ENCODE measurements at places on chromosomes 5 and 9. TPM values are rescaled to one million over a fixed set of nuclear protein-coding genes. Genes with fewer than 3 reads are reported as not detected.

The KCNV2 gene
- total RNA-seq = not detected

The APBA1 gene
- total RNA-seq = 0.26 TPM

The SPATA31D4 gene
- total RNA-seq = not detected

The GABBR2 gene
- not detected for total RNA-seq

The PCDHGA4 gene
- total RNA-seq = 0.12 TPM

The SPATA31C1 gene
- not detected for total RNA-seq

- DNase-seq = no peak
These were observed 200.4 kb downstream of the MED10 start for GRCh38 chr5:6177926-6178325.

- DNase-seq = no peak
These were observed 153.3 kb downstream of the CDH10 start for GRCh38 chr5:24491490-24491889.

DNA sequence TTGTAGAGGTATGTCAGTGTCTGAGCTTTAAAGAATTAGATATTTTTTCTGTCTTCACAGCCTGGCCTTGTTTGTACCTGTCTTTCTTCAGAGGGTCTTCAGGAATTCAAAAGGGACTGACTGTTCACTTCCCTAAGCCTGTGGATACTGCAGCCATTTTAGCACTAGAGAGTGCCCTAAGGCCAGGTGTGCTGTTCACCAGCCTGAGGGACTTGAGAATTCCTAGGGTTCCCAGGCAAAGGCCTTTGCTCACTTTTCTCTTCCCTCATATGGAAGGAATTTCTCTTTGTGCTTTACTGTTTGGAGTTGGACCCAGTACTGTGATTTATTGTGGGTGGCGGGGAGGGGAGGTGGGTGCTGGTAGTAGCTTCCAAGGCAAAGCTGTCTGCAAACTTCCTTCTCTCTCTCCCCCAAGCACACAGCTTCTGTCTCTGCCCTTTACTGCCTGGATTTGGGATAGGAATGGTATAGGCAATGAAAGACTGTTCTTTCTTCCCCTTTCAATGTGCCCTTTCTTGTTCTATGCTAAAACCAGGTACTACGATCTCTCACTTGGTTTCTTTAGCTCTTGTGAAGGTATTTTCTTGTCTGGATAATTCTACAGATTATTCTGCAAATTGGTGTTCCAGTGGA is 9.7 kb upstream of the LRRC70 start:
- DNase-seq = no peak

GRCh38 chr9:121912812-121913627 is 180.1 kb downstream of the TTLL11 start:
- DNase-seq = no peak

- no peak for DNase-seq
These were observed 177.3 kb downstream of the IRX2 start for GRCh38 chr5:2574155-2574554.

All from activated CD4-positive, alpha-beta memory T cell treated with anti-CD3 and anti-CD28 coated beads for 36 hours (primary cell).